Cortex of kidney (tissue), 1 donor: ENCODE measurements at places on chromosomes 2 and 18.

DNA sequence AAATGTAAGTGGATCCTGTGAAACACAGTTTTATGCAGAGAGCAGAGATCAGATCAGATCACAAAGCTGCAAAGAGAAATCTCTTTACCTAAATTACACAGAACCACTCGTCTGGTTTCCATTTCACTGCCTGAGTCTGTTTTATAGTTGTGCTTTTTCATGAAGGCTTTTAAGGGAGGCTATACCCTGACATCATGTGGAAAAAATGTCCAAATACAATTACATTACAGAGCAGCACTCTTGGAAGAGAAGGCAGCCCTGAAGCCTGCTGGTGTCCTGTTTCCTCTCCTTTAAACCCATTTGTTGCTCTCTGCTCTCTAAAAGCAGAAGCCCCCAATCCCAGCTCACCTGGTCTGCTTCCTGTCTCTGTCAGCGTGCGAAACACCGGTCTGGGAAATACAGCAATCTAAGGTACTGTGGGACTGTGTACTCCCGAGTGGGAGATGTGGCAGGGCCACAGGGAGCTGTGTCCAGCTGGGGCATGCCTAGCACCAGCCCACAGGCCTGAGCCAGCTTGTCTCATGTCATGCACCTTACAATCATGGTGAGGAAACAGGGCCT is 24.8 kb upstream of the ZFP36L2 start:
- DNase-seq, result no peak

DNA sequence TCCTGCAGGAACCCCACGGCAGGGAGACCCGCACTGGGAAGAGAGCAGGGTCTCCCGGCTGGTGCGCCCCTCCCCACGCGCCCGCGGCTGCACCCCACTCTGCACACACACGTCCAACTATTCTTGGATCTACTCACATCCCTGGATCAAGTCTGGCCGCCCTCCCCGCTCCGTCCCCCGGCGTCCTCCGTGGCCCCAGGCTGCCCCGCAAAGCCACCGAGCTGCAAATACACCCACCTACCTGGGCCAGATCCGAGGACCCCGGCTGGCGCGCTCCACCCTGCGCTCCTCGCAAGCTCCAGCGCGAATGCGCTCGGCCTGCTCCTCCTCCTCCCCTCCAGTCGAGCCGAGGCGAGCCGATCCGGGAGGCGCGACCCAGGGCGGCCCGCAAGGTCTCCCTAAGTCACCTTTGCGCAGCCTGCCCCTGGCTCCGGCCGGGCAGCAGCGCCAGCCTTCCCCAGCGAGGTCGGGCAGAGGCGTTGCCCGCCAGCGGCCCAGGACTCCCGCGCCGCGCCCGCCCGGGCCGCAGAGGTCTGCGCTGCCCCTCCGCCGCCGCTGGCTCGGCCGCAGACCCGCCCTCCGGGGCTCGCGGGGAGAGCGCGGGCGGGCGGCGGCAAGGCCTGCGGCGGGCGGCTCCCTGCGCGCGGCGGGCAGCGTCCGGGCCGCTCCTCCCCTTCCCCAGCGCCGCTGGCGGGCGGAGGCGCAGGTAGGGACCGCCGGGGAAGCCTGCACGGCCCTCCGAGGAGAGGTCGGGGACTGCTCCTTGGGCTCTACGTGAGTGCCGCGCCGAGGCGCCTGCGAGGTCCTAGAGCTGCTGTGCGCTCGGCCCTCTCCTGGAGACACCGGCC is 126.0 kb downstream of the OSBPL1A start:
- DNase-seq, result no peak

DNA sequence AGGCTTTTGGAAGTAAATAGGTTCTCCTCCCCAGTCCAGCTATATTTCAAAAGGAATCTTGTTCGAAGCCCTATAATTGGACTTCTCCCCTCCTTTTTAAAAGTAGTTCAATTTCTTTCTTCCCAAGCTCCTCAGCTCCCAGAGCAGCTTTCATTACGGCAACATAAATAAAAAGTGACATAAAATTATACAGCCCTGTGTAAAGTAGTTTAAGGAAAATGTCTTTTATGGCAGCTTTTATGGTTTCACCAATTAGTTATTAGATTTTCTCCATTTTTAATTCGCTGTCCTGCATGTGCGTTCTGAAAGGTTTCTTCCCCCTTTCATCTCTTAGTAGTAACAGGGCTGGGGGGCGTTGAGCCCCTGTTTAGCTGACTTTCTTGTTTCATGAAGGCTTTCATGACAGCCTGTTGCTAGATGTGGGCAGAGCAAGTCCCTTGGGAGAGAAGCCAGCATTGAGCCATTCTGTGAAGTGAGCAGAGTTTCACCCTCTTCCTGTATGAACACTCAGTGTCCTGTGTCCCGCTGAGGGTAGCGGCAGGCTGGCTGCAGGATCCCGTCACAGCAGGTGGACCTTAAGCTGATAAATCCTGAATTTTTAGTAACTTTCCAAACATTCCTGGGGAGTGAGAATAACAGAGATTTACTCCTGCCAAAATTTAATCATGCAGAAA is 229.7 kb upstream of the SPRED2 start:
- DNase-seq, result no peak

- no peak for DNase-seq
These were observed 31.8 kb upstream of the MEX3C start for GRCh38 chr18:51229328-51229727.

DNA sequence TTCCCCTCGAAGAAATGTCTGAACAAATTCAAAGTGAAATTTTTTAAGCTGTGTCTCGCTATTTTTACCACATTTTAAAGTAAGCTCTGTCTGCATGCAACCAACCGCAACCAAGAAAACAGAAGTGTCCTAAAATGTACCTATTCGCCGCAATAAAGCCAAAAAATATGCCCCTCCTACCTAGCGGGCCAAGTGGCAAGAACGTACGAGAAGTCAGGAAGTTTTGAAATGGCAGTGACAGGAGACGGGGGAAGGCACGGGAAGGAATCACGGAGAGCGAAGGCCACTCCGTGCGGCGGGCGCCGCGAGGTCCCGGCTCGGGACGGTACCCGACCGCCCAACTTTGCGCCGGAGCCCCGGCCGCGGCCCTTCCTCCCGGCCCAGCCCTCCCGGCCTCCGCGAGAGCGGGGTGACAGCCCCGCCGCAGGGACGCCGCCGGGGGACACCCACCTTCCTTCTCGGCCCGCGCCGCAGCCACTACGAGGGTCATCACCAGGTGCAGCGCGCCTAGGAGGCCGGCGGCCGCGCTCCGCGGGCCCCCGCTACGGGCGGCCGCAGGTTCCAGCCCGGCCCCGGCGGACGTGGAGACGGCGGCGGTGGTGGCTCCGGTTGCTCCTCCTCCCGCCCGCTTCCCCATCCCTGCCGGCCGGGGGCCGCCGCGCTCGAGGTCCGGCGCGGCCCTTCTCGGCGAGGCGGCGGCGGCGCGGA is 568 bp downstream of the TMEM131 start:
- DNase-seq, result no peak

DNA sequence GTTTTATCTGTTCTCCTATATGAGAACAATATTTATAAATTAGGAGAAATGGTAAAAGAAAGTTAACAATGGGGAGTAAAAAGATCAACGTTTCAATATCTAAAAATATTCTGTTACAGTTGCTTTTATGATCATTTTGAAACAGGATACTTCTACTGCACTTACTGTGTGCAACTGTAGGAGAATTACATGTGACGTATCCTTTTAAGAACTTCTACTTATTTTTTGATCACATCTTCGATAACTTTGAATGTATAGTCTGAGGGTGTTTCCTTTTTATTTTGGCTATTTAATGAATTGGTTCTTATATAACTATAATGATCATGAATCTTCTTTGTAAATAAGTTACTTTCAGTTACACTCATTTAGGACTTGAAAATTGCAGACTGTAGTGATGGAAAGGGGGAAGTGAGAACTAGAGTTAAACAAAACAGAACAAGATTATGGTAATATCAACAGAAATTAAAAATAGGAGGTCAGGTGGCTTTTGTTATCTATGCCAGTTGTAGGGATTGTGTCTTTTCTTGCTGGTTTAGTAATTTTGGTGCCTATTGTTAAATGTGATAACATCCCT is 109.9 kb downstream of the MSTN start:
- DNase-seq, result no peak

GRCh38 chr18:9468998-9469397 is 6.3 kb upstream of the RALBP1 start:
- no peak for DNase-seq

- DNase-seq, result no peak
These were observed 222.8 kb upstream of the HS6ST1 start for GRCh38 chr2:128541448-128541847.

GRCh38 chr2:75522543-75523312 is 38.0 kb downstream of the EVA1A start:
- DNase-seq, result no peak

DNA sequence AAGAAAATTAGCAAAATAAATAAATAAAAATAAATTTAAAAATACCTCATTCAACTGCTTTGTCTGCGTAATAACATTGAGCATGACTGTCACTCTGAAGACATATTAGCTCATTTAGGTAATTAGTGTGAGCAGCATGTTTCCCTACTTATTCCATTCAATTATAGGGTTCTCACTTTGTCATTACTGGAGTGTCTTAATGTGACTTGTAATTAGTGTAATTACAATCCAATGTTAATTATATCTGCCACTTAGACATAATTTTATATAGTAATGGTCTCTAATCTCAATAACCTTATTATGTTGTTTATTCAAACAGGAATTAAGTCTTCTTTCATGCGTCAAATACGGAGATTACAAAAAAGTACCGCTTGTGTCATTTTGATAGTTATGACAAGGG is 893.9 kb upstream of the ACVR2A start:
- no peak for DNase-seq

DNA sequence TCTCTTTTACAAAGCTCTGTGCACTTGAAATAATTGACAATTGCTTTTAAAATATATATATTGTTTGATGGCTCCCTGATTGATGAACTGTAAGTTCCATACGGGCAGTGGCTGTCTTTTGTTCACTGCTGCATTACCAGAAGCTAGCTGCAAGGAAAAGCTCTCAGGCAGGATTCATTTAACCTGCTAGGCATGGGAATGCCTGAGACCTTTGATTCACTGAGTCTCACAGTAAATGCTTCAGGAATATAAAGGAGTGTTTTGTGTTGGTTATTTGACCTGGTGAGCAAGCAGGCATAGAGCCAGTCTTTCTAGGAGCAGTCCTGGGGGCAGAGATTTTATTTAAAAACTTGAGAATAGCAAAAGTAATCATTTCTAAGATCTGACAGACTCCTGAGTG is 193.2 kb upstream of the ITGA4 start:
- DNase-seq, result no peak

GRCh38 chr2:176178757-176179295 is 9.6 kb upstream of the HOXD1 start:
- DNase-seq, result no peak

DNA sequence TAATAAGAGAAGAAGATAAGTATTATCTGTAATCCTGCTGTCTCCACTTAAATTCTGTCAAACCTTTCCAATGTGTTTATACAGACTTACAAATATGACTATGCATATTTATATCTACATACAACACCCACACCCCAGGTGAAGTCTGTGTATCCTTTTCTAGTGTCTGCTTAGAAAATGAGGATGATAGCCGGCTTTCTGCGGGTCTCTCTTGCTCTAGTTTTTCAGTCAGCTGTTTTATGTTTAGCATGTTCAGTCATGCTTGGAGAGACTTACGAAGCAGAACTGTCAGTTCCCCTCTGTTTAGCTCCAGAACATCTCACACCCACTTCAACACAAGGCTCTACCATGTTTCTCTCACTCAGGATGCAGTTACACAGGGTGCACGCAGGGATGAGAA is 137.3 kb upstream of the NFATC1 start:
- DNase-seq, result no peak
